Astrocyte of the spinal cord (primary cell): ENCODE measurements at places on chromosomes 4 and X.

DNA sequence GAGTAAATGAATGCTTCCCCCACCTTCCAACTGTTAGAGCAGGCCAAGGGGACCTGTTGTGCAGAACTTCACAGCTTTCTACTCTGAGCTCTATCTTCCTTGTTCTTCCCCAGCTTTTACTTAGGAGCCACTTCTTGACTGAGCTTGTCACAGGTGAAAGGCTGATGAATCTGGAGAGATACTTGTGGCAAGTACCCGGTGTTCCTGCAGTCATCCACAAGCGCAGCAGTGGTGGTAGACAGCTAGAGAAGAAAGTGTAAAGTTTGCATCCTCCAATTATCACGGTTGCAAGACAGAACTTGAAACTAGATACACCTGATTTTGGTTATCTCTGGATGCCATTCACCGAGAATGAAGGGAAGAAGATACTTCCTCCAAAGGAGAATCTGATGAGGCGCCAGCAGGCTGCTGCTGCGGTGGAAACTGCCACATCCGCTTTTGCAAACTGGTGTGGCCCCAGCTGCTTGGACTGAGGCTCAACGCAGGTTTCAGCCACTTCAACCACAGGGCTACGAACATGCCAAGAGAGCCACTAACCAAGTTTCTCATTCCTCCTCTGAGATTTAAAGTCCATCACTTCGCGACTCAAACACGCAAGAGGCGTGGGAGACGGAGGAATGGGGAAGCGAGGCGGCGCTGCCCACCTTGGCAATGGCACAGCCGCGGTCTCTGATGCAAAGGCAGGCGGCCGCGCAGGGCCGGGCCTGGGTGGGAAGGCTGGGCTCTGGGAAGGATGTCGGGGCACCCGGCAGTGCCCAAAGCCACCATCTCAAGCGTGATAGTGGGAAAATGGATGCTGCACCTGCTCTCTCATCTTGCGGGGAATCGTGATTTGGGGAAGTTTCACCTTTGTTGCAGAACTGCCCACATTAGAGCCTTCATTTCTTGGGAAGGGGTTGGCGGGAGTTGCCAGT, 1.3 kb upstream of the FHIP1A start:
- peak; percentile 5 for DNase-seq

DNA sequence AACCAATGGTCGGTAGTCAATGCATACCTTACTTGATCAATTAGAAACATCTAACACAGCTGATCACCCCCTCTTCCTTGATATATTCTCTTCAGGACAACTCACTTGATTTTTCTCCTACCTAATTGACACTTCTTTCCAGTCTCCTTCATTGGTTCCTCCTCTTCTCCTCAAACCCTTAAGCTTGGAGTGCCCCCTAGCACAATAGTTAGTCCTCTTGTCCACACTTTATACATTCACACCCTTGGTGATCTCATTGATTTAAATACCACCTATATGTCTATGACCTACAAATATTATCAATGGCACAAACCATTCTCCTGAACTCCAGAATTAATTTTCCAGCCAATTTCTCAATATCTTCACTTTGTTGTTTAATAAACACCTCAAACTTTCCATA, 724.0 kb downstream of the ADGRL3 start:
- no peak for DNase-seq

DNA sequence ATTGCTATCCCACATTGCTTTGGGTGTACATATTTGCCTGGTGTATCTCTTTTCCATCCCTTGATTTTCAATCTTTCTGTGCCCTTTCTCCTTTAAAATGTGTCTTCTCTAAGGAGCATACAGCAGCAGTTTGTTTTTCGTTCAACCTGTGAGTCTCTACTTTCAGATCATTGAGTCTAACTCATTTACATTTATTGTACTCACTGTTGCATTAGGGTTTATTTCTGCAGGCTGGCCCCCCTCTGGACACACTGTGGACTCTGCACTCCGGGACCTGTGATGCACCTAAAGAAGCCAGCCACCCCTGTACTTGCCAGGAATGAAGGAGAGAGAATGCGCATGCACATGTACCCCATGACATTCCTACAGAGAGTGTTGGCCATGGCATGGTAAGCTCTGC, 93.0 kb downstream of the FAM53A start:
- DNase-seq, result no peak

GRCh38 chrX:73847100-73847499, 284.1 kb downstream of the CHIC1 start:
- no peak for DNase-seq

DNA sequence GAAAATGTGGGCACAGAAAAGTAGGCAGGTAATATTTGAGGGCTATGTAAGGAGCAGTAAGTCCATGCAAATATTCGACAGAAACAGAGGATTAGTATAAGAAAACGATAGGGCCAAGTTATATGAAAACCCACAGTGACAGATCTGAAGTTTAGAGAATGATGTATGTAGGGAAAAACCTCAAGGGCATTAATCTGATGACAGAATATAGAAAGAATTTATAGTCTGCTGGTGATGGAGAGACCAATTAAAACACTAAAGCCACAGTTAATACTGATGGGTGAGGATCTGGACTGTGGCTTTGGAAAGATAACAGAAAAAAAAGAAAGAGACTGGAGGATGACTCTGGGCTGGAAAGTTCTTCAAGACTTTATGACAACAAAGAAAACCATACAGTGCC, 169.7 kb downstream of the PALLD start:
- peak; percentile 77 for DNase-seq

GRCh38 chr4:123248085-123248659, 148.4 kb upstream of the SPRY1 start:
- no peak for DNase-seq

DNA sequence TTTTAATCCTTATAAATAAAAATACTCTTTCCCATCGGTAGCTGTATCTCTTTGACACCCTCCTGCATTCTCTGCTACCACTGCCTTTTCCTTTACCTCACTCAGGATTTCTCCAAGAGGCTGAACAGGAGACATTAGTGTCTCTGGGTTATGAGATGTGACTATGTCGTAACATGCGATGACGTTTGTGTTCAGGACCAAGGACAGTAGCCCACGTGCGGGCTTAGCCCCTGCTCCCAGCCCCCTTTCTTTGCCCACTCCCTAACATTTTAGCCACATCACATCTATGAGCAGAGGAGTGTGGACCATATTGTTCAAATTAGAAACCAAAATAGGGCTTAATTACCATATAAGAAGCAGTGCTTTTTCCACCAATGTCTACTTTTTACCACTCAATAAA, 369.3 kb downstream of the FBXW7 start:
- DNase-seq, result no peak

GRCh38 chr4:38172078-38172477, 211.9 kb downstream of the PTTG2 start:
- DNase-seq, result no peak

- peak; percentile 45 for DNase-seq
These were observed 833.9 kb upstream of the PRKX start for GRCh38 chrX:4547213-4547836.

- DNase-seq, result no peak
These were observed 31.6 kb downstream of the KDM6A start for GRCh38 chrX:44904542-44905115.

DNA sequence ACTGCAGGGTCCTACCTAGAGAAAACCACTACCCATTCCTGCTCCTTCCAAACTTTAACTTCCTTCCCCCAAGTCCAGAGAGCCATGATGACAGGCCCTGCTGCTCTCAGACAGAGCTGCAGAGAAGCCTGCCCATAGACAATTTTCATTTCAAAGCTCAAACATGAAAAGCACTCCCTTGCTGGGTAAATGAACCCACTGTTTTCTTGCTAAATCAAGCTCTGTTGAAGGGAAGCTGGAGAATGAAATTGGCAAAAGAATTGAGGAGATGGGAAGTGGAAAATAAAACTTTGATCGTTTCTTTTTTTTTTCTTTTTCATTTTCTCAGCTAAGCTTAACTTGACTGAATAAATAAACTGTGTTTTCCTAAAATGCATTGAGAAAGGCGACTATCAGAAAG, 331.1 kb upstream of the CPEB2 start:
- DNase-seq, result no peak

GRCh38 chr4:31545755-31546154, 825.6 kb downstream of the PCDH7 start:
- no peak for DNase-seq

GRCh38 chrX:139967300-139967699, 2.0 kb upstream of the CXorf66 start:
- no peak for DNase-seq
